Sciatic nerve (tissue), 2 donors: ENCODE measurements at places on chromosomes 16 and 17. TPM values are rescaled to one million over a fixed set of nuclear protein-coding genes. Genes with fewer than 3 reads are reported as not detected.
A peak's percentile ranks its signal among the peaks of the same experiment; 100 is the strongest.

GRCh38 chr16:50403491-50403890 lies 34.7 kb upstream of the BRD7 start:
- DNase-seq: no peak

GRCh38 chr17:46935658-46936266 lies 12.8 kb downstream of the GOSR2 start:
- no peak for DNase-seq

GRCh38 chr17:2634361-2634960 lies 41.0 kb downstream of the PAFAH1B1 start:
- DNase-seq: no peak

CMTM4 gene
- 17.8 TPM for total RNA-seq

GRCh38 chr16:35298460-35299243 lies 1839.2 kb downstream of the TP53TG3F start:
- no peak for DNase-seq

- no peak for DNase-seq
These were observed 21.4 kb upstream of the CACNG3 start for GRCh38 chr16:24234737-24235136.

- no peak for DNase-seq
These were observed 38.5 kb downstream of the RBFOX3 start for GRCh38 chr17:79572136-79572925.

DNA sequence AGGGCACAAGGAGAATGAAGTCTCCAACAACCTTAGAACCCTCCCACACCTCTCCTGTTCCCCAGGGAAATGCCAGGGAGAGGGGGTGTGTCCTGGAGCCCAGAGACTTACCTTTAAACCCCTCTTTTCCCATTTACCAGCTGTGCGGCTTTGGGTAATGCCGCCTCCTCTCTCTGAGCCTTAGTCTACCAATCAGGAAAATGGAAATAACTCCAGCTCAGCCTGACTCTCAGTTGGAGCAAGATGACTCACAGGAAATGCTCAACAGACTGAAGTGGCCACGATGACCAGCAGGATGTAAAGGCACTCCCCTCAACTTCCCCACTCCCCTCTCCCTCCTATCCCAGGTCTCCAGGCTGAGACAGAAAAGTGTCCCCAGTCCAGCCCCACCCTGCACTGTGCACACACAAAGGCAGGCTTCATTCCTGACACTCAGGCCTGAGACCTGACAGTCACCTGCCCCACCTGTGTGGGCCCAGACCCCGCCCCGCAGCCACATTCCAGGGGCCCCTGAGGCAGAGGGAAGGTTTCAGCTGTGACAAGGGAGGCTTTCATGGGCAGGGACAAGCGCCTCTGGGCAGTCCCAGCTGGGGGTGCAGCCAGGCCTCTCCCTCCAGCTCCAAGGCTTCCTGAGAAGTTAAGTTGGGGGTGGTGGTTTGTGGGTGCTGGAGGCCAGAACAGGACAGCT lies 3.0 kb upstream of the KRT15 start:
- no peak for DNase-seq

- DNase-seq: no peak
These were observed 29.9 kb upstream of the CHMP6 start for GRCh38 chr17:80961541-80962330.

GRCh38 chr17:66576473-66576872 lies 258.4 kb upstream of the CACNG5 start:
- DNase-seq: no peak

- no peak for DNase-seq
These were observed 69.9 kb upstream of the NFAT5 start for GRCh38 chr16:69495821-69496220.

DNA sequence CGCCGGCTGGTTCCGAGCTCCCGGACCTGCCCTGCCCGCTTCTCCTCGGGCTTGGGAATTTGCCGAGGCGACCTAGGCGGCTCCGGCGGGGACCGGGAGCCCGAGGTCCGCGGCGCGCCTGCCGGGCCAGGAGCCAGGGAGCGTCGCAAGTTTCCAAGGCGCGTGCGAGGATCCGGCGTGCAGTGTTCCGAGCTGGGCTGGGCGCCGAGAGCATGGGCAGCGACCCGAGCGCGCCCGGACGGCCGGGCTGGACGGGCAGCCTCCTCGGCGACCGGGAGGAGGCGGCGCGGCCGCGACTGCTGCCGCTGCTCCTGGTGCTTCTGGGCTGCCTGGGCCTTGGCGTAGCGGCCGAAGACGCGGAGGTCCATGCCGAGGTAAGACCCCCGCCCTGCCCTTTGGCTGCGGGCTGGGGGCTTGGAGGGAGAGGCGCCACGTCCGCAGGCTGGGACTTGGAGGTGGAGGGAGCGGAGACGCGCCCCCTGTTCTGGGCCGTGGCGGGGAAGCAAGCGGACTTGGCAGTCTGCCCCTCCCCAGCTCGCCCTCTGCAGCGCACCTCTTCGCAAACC lies 668 bp downstream of the MMP15 start:
- DNase-seq: no peak

GRCh38 chr16:51638339-51639135 lies 487.5 kb upstream of the SALL1 start:
- no peak for DNase-seq

RNU2-1 gene
- 9,260 TPM for total RNA-seq

- no peak for DNase-seq
These were observed 963.6 kb upstream of the GOT2 start for GRCh38 chr16:59697761-59698160.

DNA sequence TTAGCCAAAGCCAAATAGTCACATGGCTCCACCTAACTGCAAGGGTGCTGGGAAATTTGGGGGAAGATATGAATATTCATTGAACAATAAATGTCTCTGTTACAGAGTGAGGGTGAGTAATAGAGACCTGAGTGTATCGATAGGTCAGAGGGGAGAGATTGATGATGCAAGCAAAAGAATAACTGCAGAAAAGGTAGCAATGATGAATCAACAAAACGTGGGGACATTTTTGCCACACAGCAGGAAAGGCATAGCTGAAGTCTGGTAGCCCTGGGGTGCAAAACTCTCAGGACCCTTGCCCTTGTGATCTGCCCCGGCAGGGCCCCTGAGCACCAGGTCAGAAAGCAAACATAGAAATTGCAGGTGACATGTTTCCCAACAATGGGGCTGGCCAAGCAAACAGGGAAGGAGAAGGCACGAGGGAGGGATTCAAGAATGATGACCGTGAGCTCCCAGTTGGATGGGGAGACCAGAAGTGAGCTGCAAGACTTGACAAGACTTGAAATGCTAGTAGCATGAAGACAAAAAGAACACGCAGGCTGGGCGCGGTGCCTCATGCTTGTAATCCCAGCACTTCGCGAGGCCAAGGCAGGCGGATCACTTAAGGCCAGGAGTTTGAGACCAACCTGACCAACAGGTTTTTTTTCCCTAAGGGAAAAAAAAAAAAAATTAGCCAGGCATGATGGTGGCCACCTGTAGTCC lies 12.7 kb upstream of the HERPUD1 start:
- no peak for DNase-seq

- DNase-seq: no peak
These were observed 40.3 kb downstream of the NDE1 start for GRCh38 chr16:15690296-15690695.

DNA sequence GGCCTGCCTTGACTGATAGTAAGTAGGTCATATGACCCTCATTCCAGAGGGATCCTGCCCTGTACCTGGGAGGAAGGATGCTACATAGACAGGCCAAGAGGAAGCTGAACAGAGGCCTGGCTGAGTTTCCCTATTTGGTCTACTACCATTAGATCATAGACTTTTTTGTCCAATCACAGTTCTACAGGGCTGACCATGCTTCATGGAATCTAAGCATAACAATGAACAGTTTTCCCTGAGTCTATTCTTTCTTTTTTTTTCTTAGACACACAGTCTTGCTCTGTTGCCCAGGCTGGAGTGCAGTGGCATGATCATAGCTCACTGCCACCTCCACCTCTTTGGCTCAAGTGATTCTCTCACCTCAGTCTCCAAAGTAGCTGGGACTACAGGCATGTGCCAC lies 3.9 kb downstream of the GPR179 start:
- DNase-seq: no peak

BRIP1 gene
- 0.53 TPM for total RNA-seq

- peak; percentile 88 for DNase-seq
These were observed 27.5 kb downstream of the ZFHX3 start for GRCh38 chr16:73020409-73020884.

GRCh38 chr17:17987187-17987896 lies 14.7 kb downstream of the DRC3 start:
- no peak for DNase-seq

CACNG1 gene
- not detected for total RNA-seq
